Stimulated activated CD8-positive, alpha-beta memory T cell treated with anti-CD3 and anti-CD28 coated beads, Interleukin-4, amount 100 ng/mL, for 4 hours (primary cell): ENCODE measurements at places on chromosomes 2 and 18.

- DNase-seq = no peak
Observed at GRCh38 chr2:31736695-31737454, 156.1 kb upstream of the SRD5A2 start.

GRCh38 chr2:68564426-68564825 is 79.0 kb upstream of the PROKR1 start:
- no peak for DNase-seq

- no peak for DNase-seq
Observed at GRCh38 chr2:62300925-62301324, 105.0 kb downstream of the B3GNT2 start.

DNA sequence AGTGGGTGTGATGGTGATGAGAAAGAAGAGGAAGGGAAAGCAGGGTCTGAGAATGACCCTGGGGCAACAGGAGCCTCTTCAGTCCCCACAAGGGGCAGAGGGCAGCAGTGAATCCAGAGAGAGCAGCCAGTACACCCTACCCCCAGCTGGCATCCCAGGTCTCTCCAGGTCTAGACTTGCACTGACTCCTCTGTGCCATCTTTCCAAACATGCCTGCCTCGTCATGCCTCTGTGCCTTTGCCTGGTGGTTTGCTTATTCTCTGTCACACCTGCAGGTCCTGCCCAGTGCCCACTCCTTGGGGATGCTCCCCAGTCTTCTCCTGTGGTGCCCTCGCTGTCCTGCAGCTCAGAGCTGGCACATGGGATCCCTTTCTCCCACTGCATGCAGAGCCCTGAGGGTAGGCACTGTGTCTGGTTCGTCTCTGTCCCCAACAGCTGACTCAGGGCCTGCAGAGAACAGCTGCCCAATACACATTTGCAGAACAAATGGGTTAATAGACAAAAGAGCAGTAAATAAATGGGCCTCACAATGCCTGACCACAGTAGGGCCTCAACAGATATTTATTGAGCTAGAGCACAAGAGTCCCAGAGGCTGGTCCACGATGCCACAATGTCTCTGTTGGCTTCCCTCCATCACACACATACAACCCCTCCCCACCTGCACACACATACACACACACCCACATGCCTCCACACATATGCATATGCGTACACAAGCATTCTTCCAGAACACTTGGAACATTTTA is 89.8 kb downstream of the HS1BP3 start:
- no peak for DNase-seq

- DNase-seq = no peak
Observed at GRCh38 chr2:240594511-240595380, 8.2 kb downstream of the CAPN10 start.

DNA sequence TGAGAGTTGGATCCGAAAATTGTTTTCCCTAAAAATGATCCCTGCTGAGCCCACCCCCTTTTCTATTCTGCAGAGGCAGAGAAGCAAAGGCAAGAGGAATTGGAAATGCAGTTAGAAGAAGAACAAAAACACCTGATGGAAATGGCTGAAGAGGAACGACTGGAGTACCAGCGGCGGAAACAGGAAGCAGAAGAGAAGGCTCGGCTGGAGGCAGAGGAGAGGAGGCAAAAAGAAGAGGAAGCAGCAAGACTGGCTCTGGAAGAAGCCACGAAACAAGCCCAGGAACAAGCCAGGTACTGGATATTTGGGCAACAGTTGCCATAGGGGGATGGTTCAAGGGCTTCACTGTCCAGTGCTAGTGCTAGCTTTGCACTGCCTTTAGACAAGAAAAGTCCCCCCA is 41.7 kb downstream of the SUMO1 start:
- no peak for DNase-seq
